Spleen (tissue), 13 donors: ENCODE measurements at places on chromosomes 2 and 18.

GRCh38 chr2:153819501-153819900 lies 52.2 kb upstream of the GALNT13 start:
- no peak overlapping the region for H3K27ac ChIP-seq
- H3K4me3 ChIP-seq: no peak overlapping the region
- no peaks in the 10 kb centered on the region for H3K27me3 ChIP-seq
- DNase-seq: no peak

DNA sequence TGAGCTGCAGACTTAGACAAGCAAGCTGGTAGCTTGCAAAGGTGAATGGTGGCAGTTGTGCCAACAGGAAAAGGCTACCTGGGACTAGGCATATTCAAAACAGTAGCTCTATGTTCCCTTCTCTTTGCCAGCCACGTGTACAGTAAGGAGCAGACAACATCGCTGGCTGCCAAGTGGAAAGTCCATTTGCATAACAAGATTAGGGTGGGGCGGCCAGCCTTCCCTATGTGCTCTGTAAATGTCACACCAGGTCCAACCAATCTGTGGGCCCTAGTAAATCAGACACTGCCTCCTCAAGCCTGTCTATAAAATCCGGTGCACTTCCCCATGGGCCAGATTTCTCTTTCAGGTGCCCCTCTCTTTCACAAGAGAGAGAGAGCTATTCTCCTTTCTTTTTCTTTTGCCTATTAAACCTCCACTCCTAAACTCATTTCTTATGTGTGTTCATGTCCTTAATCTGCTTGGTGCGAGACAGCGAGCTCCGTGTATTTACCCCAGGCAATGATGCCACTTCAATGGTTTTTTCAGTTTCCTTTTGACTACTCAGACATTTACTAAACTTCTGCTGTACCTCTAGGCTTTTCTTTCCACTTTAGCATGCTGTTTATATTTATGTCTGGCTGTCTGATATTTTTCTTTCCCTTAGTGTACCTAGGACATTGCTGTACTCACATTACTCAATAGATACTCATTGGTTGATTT lies 297.4 kb upstream of the GCFC2 start:
- H3K27me3 ChIP-seq: no peaks in the 10 kb centered on the region
- H3K27ac ChIP-seq: no peak overlapping the region
- H3K4me3 ChIP-seq: no peak overlapping the region
- no peak for DNase-seq

- no peak overlapping the region for H3K27ac ChIP-seq
- H3K4me3 ChIP-seq: no peak overlapping the region
- no peak for DNase-seq
- no peaks in the 10 kb centered on the region for H3K36me3 ChIP-seq
Measured at GRCh38 chr2:223815884-223816570, 21.4 kb downstream of the AP1S3 start.

DNA sequence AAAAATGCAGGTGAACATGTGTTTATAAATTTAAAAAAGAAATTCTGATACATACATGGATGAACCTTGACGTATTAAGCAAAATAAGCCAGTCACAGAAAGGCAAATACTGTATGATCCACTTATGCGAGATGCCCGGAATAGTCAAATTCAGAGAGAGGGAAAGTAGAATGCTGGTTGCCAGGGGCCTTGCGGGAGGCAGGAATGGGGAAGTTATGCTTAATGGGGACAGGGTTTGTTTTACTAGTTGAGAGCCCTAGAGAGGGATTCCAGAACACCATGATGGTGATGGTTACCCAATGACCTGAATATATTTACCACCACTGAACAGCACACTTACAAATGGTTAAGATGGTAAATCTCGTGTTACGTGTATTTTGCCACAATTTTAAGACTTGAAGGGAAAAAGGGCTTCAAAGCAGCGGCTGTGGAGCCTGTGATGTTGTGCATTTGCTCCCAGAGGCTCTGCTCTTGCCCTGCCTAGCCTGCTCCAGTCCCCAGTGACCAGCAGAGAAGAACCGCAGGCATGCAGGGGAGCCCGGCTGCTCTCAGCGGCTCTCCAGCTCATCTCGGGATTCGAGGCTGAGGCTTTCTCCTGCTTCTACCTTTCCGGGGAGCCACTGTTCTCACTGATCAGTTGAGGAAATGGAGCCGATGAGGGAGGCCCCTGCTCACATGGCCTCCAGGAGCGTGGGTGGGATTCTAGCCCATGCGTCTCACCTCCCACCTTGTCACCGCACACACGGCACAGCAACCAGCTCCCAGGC lies 51.7 kb upstream of the TFCP2L1 start:
- H3K36me3 ChIP-seq: peaks cover 51% of the 10 kb centered on the region
- no peaks in the 10 kb centered on the region for H3K4me1 ChIP-seq
- H3K27me3 ChIP-seq: no peaks in the 10 kb centered on the region
- no peak overlapping the region for H3K4me3 ChIP-seq
- no peak for DNase-seq

- no peak for DNase-seq
- H3K4me3 ChIP-seq: no peak overlapping the region
- H3K36me3 ChIP-seq: no peaks in the 10 kb centered on the region
- no peaks in the 10 kb centered on the region for H3K27me3 ChIP-seq
- no peaks in the 10 kb centered on the region for H3K4me1 ChIP-seq
- no peak overlapping the region for H3K27ac ChIP-seq
Measured at GRCh38 chr2:138359532-138359931, 142.0 kb upstream of the SPOPL start.

- no peak for DNase-seq
- H3K36me3 ChIP-seq: no peaks in the 10 kb centered on the region
- no peak overlapping the region for H3K27ac ChIP-seq
- no peaks in the 10 kb centered on the region for H3K27me3 ChIP-seq
- no peak overlapping the region for H3K4me3 ChIP-seq
Measured at GRCh38 chr2:12263730-12264129, 453.0 kb upstream of the TRIB2 start.

GRCh38 chr2:16114836-16115235 lies 174.5 kb downstream of the MYCN start:
- no peak for DNase-seq
- no peaks in the 10 kb centered on the region for H3K4me1 ChIP-seq
- H3K36me3 ChIP-seq: no peaks in the 10 kb centered on the region
- H3K4me3 ChIP-seq: no peak overlapping the region
- H3K27ac ChIP-seq: no peak overlapping the region

- no peak for DNase-seq
- H3K4me3 ChIP-seq: no peak overlapping the region
- H3K4me1 ChIP-seq: peaks cover 95% of the 10 kb centered on the region
- H3K27ac ChIP-seq: no peak overlapping the region
- no peaks in the 10 kb centered on the region for H3K27me3 ChIP-seq
- no peaks in the 10 kb centered on the region for H3K36me3 ChIP-seq
Measured at GRCh38 chr2:227477291-227477690, 5.3 kb downstream of the AGFG1 start.
